ENCODE measurements at places on chromosomes 6 and 20. TPM values are rescaled to one million over a fixed set of nuclear protein-coding genes. Genes with fewer than 3 reads are reported as not detected.

DNA sequence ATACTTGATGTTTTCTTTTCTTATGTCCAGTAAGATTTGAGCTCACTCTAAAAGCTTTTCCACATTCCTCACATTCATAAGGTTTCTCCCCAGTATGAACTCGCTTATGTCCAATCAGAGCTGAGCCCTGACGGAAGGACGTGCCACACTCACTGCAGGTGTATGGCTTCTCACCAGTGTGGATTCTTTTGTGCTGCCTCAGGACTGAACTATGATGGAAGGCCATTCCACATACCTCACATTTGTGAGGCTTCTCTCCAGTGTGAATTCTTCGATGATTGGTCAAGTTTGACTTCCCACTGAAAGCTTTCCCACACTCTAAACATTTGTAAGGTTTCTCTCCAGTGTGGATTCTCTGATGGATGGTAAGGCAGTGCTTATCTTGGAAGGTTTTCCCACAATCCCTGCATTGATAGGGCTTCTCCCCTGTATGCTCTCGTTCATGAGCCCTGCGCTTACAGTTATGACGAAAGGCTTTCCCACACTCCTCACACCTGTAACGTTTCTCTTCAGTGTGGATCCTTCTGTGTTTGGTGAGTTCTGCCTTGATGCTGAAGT is 9.9 kb downstream of the ZNF311 start:
- DNase-seq: no peak

DNA sequence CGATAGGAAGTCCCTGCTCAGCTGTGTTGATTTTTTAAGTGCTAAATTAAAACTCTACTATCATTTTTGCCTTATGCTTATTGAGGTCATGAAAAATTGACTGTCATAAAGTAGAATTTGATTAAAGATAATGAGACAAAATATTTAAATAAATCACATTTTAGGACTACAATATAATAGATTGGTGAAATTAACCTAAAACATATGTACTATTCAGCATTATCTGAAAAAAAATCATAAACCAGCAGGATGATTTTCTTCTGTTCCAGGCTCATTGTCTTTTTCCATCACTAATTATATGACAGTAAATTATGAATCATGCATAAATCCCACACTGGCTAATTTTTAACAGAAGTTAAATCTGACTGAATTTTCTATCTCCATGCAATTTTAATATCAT is 373.6 kb upstream of the NRSN1 start:
- no peak for DNase-seq

GSTA3 gene
- not detected for polyA plus RNA-seq

- DNase-seq: no peak
Measured at GRCh38 chr6:39173270-39173669, 56.0 kb downstream of the KCNK5 start.

- DNase-seq: no peak
Measured at GRCh38 chr20:1912053-1912452, 16.8 kb downstream of the SIRPA start.

KCNK17 gene
- polyA plus RNA-seq: 0.17 TPM

DNA sequence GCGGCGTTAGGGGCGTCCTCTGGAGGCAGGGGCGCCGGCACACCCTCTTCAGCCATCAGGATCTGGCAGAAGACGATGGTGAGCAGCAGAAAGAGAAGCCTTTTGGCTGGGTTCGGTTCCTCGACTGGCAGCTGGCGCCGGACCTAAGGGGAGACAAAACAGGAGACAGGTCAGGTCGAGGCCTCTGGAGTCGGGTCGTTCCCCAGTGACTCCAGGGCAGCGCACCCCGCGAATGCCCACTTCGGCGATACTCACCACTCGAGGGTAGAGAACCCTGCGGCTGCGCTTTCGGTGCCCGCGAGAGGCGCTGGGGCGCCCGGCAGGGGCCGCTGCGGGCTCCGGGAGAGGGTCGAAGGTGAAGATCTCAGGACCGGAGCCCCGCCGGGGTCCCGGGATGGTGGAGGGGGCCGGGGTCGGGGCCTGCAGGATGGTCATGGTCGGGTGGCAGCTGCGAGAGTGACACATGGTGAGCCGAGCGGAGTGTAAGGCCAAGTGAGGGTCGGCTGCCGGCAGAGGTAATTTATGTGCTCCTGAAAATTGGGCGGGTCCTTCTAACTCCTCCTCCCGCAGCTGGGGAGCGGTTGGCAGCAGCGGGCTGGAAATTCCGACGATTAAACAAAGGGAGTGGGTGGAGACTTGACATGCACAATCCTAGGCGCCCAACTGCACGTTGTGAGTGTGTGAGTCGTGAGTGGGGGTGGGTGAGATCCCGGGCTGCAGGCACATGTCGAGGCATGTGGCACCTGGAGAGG is at the start of gene IER3:
IER3 (minus strand) TSS at position 494 of the 752 bp plus-strand sequence; CDS start at position 465, 29 bp downstream.
- DNase-seq: peak; percentile 85

DNA sequence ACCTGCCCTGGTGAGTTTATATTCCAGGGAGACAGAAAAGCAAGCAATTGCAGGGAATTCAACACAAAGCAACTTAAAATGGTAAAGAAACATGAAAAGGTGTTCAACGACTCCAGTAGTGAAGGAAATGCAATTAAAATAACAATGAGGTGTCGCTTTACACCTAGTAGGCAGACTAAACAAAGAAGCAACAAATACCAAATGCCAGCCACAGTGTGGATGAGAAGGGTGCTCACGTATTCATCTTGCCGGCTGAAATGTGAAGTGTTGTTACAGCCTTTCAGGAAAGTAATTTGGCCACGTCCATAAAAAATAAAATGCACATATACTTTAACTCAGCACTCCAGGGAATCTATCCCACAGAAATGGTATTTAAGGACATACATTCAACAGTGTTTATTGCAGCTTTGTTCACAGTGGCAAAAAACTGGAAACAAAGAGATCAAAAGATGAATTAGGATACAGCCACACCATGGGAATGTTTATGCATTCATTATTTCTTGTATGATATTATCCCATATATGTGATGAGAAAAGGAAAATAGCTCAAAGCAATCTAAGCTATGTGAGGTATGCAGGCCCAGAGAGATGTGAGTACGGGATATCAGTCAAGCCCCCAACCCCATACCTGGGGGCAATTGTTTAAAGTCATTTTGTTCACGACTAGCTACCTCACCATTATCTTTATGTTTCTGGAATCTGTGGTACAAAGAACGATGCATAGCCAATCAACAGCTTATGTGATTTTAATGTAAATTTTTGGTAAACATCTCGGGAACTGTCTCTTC is 266.0 kb upstream of the SOX4 start:
- DNase-seq: no peak

SRMS gene
- polyA plus RNA-seq: 0.14 TPM

SGK2 gene
- polyA plus RNA-seq: 27.9 TPM

ZSCAN16 gene
- 10.6 TPM for polyA plus RNA-seq

All from left renal pelvis (tissue), 4 donors.